ENCODE measurements at places on chromosomes 5 and 9. TPM values are rescaled to one million over a fixed set of nuclear protein-coding genes. Genes with fewer than 3 reads are reported as not detected.
A peak's percentile ranks its signal among the peaks of the same experiment; 100 is the strongest.

GRCh38 chr5:138762110-138762509 lies 8.9 kb downstream of the CTNNA1 start:
- DNase-seq: peak; percentile 4

DNA sequence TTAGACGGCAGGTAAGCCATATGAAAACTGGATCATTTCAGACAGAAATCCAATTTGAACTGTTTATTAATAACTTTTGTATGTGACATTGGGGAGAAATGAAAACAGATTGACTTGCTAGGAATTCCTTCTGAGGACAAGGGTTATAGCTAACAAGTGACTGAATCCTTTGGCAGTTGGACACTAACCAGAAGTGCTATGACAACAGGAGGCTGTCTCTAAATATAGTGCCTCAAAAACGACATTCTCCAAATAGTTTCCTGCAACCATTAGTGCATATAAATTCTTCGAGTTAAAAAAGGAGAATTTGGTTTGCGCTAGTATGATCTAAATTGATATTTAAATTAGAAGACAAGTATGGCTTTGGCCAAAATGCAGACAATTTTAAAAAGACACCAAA lies 338.6 kb downstream of the PTPRD start:
- peak; percentile 46 for DNase-seq

DNA sequence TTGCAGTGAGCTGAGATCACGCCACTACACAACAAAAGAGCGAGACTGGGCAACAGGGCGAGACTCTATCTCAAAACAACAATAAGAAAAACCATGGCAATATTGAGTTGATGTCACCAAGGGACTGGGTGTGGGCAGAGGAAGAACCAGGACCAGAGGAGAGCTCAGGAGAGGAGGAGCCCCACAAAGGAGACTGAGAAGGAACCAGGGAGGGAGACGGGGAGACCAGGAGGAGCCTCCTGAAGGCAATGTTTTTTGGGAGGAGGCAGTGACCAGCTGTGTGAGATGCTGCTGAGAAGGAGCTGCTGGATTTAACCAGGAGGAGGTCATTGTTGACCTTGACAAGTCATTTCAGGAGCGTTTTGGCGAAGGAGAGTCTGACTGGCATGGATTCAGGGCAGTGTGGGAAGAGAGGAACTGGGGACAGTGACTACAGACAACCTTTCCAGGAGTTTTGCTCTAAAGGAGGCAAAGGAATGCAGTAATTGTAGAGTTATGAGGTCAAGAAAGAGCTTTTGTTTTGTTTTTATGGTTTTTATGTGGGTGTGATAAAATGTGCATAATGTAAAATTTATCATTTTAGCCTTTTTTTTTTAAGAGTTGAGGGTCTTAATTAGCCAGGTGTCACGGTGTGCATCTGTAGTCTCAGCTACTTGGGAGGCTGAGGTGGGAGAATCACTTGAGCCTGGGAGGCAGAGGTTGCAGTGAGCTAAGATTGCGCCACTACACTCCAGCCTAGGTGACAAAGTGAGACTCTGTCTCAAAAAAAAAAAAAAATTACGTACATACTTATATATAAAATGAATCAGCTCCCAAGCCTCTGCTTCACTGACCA lies 17.9 kb downstream of the TRUB2 start:
- no peak for DNase-seq

DNA sequence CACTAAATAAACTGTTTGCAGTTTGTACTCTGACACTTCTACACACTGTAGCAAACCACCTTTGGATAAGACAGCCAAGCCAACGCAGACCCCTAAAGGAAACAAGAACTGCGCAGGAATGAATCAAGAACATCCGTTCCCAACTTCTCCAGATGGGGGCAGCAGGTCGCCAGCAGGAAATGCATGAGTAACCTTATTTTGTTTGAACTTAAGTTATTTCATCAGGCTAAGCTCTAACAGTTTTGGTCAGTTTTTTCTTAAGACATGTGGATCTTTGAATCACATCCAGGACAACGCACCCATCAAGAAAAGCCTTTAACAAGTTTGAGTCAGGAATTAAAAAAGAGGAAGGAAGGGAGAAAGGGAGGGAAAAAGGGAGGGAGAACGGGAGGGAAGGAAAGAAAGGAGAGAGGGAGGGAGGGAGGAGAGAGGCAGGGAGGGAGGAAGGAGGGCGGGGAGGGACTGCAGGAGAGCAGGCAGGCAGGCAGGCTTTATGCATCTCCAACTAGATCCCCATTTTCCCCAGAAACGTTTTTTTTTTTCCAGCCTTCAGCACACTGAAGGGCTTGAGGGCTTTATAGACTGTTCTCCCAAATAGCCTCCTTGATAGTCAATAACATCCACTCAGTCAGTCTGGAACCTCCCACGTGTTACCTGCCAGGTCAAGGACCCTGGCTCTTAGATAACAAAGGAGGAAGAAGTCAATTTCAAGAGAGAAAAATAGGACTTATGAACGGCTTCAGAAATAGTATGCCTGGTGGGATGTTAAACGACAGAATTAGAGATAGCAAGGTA lies 22.2 kb downstream of the BHMT start:
- peak; percentile 79 for DNase-seq

DNA sequence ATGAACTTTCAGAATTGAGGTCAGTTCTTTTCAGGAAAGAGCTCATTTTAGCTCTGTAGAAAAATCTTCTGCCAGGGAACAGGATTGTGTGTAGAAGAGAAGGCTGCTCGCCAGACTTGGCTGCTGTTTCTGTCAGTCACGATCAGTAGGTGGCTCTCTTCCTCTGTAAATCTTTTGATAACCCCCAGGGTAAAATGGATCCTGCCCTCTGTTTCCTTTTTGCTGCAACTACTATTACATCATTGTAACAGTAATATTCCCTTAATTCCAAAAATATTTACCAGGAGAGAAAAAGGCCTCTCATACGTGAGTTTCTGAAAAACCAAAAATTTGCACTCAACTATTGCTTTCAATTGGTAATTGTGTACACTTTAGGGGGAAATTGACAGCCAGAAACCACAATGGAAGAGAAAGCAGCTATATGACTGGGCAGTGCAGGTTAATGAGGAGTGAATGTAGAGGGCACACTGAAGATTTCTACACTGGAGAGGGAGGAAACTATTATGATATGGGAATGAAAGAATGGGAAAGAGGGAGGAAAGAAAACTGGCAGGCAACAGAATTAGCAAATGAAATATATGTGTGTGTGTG lies 12.3 kb downstream of the IFNA21 start:
- DNase-seq: peak; percentile 19

- DNase-seq: no peak
Measured at GRCh38 chr9:127369428-127369827, 27.5 kb upstream of the SLC2A8 start.

The FGD3 gene
- total RNA-seq: 10.8 TPM

- DNase-seq: no peak
Measured at GRCh38 chr5:154375329-154376008, 70.3 kb upstream of the SAP30L start.

The STOM gene
- total RNA-seq: 470 TPM

DNA sequence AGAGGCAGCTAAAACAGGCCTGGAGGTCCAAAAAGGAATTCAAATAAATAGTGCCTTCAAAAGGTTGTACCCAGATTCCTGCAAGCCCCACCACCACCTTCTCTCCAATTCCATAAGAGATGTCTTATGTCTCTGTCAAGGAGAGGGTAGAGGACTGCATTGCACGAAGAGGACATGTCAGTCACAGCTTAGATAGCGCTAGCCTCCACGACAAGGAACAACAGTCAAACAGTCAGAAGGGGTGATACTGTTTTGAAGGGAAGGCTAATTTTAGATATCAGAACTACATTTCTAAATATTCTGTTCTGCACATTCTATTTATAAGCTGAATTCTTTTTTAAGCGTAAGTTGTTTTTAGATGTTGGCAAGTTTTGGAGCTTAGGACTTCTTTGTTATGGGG lies 34.2 kb downstream of the PLAC8L1 start:
- no peak for DNase-seq

GRCh38 chr9:90793729-90794128 lies 7.9 kb upstream of the SYK start:
- no peak for DNase-seq

DNA sequence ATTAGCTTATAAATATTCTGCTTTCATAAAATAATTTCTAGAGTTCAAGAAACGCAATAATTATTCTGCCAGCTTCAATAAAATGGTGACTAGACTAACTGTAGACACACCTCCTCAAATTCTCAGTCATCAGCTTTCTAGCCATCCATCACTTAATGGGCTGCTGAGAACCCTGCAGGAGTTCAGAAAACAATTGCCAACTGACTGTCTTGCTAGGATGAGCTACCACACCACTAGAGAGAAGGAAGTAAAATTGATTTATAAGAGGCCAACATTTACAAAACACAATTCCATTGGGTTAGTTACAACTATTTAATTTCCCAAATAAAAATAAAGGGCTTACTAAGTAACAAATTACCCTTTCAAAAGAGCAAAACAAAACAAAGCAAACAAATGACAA lies 126.5 kb upstream of the PAPPA start:
- DNase-seq: no peak

The ZFP2 gene
- 1.5 TPM for total RNA-seq

The TMED9 gene
- total RNA-seq: 232 TPM

- DNase-seq: peak; percentile 4
Measured at GRCh38 chr5:85590764-85591163, 1027.0 kb upstream of the COX7C start.

DNA sequence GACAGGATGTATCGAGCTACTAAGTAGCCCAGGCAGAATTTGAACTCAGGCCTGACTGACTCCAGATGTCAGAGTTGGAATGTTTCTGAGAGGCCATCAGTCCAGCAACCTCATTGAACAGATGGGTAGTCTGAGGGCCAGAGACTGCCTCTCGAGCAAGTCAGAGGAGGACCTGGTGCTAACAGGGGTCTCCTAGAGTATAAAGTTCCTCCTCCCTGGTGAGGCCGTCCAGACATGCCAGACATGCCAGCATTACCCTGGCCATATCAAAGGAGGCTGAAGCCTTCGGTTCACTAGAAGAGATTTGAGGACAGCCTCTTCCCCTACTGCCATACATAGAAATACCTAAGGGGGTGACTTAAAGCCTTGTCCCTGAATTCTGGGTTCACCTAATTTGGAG lies 81.2 kb downstream of the ZNF618 start:
- DNase-seq: no peak

The SLC28A3 gene
- 4.0 TPM for total RNA-seq

The GRIA1 gene
- 12.5 TPM for total RNA-seq

- no peak for DNase-seq
Measured at GRCh38 chr9:124254261-124254682, 3.5 kb upstream of the NEK6 start.

All from lung (tissue), 17 donors.